ENCODE measurements at places on chromosomes 12 and 14. TPM values are rescaled to one million over a fixed set of nuclear protein-coding genes. Genes with fewer than 3 reads are reported as not detected.

Gene CLEC4C
- not detected for total RNA-seq

Gene TSFM
- 17.2 TPM for total RNA-seq

Gene PSMA3
- total RNA-seq, result 79.8 TPM

Gene KCNC2
- total RNA-seq, result not detected

Gene SLC10A1
- not detected for total RNA-seq

Gene SLC8B1
- total RNA-seq, result 7.3 TPM

Gene RDH16
- 0.06 TPM for total RNA-seq

Gene DPF3
- total RNA-seq, result 1.7 TPM

Gene SOAT2
- total RNA-seq, result 0.26 TPM

Gene C12orf42
- not detected for total RNA-seq

Gene ABCD2
- under 0.01 TPM for total RNA-seq

Gene KLRC4
- not detected for total RNA-seq
